ENCODE measurements at places on chromosomes 2 and 18.
A peak's percentile ranks its signal among the peaks of the same experiment; 100 is the strongest.

- no peak for DNase-seq
Measured at GRCh38 chr18:48956356-48956755, 5.6 kb upstream of the SMAD7 start.

DNA sequence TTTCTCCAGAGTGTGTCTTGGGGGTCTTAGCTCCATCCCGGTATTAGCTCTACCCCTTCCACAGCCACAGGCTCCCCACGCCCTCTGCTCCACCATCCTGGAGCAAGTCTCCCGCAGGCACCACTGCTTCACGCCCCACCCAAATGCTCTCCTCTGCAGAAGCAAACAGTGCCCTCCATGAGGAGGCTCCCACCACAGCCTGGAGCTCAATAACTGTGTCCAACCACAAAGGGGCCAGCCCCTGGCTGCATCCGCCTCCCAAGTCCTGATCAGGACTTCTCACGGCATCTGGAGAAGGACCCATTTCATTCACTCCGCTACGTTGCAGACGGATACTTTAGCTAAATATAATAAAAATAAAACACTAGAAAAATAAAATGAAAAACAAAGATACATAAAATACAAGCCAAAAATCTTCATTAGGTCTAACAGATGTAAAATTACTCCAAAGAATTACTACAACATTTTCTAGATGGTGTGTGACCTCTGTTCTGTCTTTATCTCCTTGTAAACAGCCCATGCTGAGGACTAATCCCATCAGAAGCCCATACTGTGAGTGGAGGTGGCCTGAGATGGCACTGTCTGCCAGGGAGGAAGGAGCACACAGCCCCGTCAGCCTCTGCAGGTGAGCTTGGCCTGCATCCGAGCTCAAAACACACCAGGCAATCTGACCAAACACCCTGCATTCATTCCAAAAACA is 210.8 kb upstream of the RAB6C start:
- DNase-seq, result no peak

GRCh38 chr2:11169333-11169732 is 14.1 kb downstream of the SLC66A3 start:
- no peak for DNase-seq

DNA sequence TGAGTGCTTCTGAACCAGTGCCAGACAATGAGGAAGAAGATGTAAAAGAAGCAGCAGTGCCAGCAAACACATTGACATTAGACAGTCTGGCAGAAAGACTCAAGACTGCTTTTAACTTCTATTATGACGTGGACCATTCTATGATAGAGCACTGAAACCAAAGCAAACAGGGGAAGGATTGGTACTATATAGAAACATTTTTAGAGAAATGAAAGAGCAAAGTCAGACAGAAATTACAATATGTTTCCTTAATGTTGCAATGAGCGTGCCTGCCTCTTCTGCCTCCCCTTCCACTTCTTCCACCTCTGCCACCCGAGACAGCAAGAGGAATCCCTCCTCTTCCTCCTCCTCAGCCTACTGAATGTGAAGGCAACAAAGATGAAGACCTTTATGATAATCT is 39.7 kb downstream of the DHX57 start:
- no peak for DNase-seq

DNA sequence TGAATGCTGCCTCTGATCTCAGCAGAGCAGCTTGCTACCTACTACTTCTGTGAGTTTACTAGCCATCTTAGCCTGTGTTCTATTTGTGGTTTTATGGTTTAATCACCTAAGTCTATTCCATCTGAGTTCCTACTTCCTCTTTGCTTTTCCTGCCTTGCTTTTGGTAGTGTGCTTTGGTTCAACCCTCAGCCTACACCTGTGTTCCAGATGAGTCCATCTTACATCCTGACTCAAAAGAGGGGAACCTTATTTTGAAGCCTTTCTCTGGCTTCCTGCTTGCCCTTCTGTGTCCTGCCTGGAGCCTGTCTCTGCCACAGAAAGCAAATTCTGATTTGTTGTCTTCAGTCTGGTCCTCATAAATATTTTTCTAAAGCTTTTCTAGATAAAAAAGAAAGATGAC is 530.3 kb upstream of the MEX3C start:
- no peak for DNase-seq

GRCh38 chr2:241550616-241551580 is 7.6 kb upstream of the BOK start:
- DNase-seq, result peak; percentile 11

- DNase-seq, result no peak
Measured at GRCh38 chr2:72347081-72347480, 199.4 kb upstream of the CYP26B1 start.

DNA sequence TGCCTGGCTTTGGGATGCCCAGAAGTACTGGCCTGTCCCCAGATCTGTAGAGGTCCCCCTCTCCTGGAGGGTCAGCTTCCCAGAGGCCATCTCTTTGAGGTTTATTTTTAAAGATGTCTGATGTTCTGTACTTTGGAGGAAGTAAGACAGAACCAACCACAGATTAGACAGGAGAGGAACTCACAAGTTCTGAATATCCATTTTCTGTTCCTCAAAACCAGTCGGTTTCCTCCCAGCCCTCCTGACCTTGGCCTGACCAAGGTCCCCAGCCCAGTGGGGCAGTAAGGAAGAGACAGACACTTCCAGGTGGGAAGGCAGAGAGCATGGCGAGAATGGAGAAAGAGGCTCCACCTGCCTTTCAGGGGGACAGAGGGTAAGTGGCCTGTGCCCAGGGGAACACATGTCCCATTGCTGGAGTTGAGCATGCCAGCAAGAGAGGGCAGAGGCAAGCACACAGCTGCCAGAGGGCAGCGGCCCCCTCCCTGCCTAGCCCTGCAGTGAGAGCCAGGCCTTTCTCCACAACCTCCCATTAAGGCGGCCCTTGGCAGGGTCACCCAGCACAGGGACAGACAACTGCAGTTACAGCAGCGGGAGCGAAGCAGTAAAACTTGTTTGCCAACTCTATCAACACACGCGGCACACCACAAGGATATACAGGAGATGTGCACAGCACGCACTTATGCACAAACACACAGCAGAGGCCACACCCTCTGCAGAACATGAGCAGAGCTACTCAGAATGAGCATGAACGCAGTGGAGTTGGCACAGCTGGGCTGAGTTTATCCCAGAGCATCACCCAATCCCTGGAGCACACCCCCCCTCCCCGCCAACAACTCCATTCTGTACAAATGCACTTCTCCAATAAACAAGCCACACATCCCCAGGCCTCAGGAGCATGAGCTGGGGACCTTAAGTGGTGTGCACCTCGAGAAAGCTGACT is 18.5 kb upstream of the SEMA4C start:
- no peak for DNase-seq

GRCh38 chr2:190879474-190880377 is 895 bp upstream of the GLS start:
- no peak for DNase-seq

GRCh38 chr2:206218796-206219499 is 55.5 kb upstream of the ZDBF2 start:
- no peak for DNase-seq
